ENCODE measurements at places on chromosomes 11 and 22.

GRCh38 chr11:86058360-86058759 lies 10.5 kb downstream of the PICALM start:
- no peak overlapping the region for H3K27ac ChIP-seq
- DNase-seq = no peak
- peaks cover 80% of the 10 kb centered on the region for H3K4me1 ChIP-seq
- H3K4me3 ChIP-seq = no peak overlapping the region

DNA sequence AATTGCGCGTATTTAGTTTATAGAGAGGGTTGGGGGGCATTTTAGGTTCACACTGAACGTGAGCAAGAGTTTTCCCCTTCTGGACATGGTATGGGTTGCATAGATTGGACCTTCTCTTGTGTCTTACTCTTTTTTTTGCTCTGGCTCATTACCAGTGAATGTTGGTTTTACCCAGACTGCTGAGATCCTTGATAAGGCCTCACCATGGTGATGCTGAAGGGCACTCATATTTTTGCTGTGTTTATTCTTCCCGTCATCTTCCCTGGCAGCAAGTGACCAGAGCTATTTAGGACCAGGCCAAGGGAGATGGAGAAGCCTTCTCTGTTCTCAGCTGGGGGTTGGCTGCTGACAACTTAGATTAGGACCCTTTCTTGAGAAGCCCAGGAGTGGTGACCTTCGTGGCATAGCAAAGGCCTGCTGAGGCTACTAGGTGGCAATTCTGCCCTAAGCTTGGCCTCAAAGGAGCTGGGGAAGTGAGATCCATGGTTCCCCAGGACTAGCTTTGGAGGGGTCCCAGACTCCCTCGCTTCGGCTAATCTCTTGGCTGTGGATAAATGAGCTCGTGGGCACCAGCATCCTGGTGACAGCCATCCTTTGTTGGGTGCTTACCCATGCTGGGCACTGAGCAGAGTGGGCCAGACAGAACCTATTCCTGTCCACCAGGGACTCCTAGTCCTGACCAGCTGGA lies 47.3 kb downstream of the GRIK4 start:
- H3K27me3 ChIP-seq = peaks cover 31% of the 10 kb centered on the region
- no peaks in the 10 kb centered on the region for H3K4me1 ChIP-seq
- no peak overlapping the region for H3K4me3 ChIP-seq
- DNase-seq = no peak
- H3K36me3 ChIP-seq = no peaks in the 10 kb centered on the region

- H3K4me3 ChIP-seq = no peak overlapping the region
- no peak overlapping the region for H3K27ac ChIP-seq
- no peaks in the 10 kb centered on the region for H3K4me1 ChIP-seq
- DNase-seq = no peak
- H3K27me3 ChIP-seq = peaks cover 32% of the 10 kb centered on the region
- H3K36me3 ChIP-seq = no peaks in the 10 kb centered on the region
These were observed 67.5 kb upstream of the MS4A8 start for GRCh38 chr11:60631944-60632343.

- H3K4me1 ChIP-seq = no peaks in the 10 kb centered on the region
- H3K36me3 ChIP-seq = no peaks in the 10 kb centered on the region
- H3K4me3 ChIP-seq = no peak overlapping the region
- H3K27me3 ChIP-seq = no peaks in the 10 kb centered on the region
These were observed 21.6 kb downstream of the APOL5 start for GRCh38 chr22:35739076-35739930.

- no peak overlapping the region for H3K4me3 ChIP-seq
- no peaks in the 10 kb centered on the region for H3K4me1 ChIP-seq
- H3K27me3 ChIP-seq = peaks cover 16% of the 10 kb centered on the region
- no peak overlapping the region for H3K27ac ChIP-seq
These were observed 81.0 kb downstream of the CCDC34 start for GRCh38 chr11:27281740-27282590.

GRCh38 chr11:117868815-117869561 lies 7.5 kb downstream of the FXYD6 start:
- peaks cover 4% of the 10 kb centered on the region for H3K4me1 ChIP-seq
- H3K36me3 ChIP-seq = no peaks in the 10 kb centered on the region
- peaks cover 6% of the 10 kb centered on the region for H3K27me3 ChIP-seq
- H3K4me3 ChIP-seq = no peak overlapping the region
- H3K27ac ChIP-seq = no peak overlapping the region

DNA sequence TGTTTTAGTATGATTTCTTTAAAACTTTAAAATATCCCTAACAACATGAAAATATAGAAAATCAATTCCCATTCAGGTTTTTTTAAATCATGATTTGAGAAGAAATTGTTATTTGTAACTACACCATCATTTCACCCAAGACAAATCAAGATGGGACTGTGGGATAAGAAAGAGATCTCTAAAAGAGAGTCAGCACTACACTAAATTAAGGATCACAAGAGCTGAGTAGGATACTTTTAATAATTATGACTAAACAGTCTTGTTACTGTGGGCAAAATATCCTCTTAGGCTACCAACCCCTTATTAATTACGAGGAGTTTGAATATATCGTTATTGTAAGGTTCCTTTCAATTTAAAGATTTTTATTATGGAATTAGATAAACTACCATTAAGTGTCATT lies 3.0 kb downstream of the GAS2 start:
- H3K36me3 ChIP-seq = no peaks in the 10 kb centered on the region
- DNase-seq = no peak
- H3K4me1 ChIP-seq = peaks cover 22% of the 10 kb centered on the region
- H3K4me3 ChIP-seq = no peak overlapping the region
- peaks cover 79% of the 10 kb centered on the region for H3K27me3 ChIP-seq

DNA sequence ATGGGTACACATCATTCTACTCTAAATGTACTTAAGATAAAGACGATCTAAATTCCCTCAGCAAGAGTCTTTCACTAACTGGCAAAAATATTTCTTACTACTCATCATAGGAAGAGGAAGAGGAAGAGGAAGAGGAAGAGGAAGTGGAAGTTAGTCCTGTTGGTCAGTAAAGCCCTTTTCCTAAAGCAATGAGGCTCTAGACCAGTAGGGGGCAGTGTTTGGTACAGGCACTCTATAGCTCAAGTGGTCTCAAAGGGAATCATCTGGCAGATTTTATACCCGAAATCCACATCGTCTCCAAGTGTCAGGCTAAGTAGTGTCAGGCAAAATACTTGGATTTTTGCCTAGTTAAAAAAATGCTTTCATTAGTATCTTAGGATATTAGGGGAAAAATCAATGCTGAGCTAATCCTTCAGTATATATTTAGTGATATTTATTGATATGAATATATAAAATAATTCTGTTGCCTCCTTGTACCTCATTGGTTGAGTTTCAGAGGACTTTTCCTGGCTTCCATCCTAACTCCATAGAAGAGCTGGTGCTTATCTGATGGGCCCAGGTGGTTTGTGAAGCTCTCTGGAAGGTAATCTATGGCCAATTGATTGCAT lies 7.7 kb downstream of the BLID start:
- H3K27ac ChIP-seq = no peak overlapping the region
- H3K36me3 ChIP-seq = no peaks in the 10 kb centered on the region
- no peak for DNase-seq
- no peaks in the 10 kb centered on the region for H3K4me1 ChIP-seq

DNA sequence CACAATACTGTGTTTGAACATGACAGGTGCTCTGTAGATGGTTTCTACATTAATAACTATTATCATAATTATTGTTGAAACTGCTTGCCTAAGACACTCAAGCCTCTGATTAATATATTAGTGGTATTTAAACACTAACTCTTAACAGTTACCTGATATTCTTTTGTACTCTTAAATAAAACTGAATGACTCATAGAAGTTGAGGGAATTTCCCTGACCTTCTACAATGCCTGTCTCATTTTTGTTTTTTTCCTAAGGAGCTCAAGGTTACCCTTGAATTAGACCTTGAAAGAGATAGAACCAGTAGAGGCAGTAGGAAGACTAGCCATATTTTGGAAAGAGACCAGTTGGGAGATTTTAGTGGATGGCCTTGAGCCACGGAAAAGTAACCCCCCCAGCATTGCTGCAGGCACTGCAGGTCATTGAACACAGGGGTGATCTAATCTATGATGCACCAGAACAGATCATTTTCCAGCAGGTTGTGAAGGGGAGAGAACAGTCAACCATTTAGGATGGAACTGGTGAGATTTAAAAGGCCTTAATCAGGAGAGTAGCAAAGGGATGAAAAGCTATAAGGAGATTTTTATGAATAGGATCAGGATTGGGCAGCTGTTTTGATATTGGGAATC lies 148.3 kb downstream of the PGR start:
- no peaks in the 10 kb centered on the region for H3K4me1 ChIP-seq
- H3K36me3 ChIP-seq = no peaks in the 10 kb centered on the region
- no peaks in the 10 kb centered on the region for H3K27me3 ChIP-seq

DNA sequence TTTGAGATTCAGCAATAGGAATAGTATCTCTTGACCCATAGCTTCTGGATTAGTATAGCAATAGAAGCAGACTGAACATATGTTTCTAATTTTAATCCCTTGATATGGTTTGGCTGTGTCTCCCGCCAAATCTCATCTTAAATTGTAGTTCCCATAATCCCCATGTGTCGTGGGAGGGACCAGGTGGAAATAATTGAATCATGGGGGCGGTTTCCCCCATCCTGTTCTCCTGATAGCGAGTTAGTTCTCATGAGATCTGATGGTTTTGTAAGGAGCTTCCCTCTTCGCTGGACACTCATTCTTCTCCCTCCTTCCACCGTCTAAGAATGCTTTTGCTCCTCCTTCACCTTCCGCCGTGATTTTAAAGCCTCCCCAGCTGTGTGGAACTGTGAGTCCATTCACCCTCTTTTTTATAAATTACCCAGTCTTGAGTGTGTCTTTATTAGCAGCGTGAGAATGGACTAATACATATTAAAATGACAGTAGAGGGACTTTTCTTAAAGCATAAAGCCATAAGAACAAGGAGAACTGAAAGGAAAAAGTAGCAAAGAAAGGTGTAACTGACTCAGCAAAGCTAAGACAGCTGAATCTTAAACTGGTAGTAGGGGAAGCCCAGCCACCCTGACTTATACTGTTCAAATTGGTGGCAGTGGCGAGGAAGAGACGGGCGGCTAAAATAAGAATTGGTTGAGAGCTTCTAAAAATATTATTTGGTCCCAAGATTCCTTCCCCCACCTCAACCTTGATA lies 20.3 kb upstream of the SLN start:
- no peak overlapping the region for H3K27ac ChIP-seq
- no peak for DNase-seq
- no peaks in the 10 kb centered on the region for H3K4me1 ChIP-seq

GRCh38 chr11:129911298-129911697 lies 15.9 kb upstream of the NFRKB start:
- H3K27me3 ChIP-seq = no peaks in the 10 kb centered on the region
- H3K4me1 ChIP-seq = peaks cover 5% of the 10 kb centered on the region
- H3K36me3 ChIP-seq = peaks cover 8% of the 10 kb centered on the region
- peak overlapping the region; percentile 64 for H3K27ac ChIP-seq

- H3K4me1 ChIP-seq = peaks cover 11% of the 10 kb centered on the region
- H3K27me3 ChIP-seq = no peaks in the 10 kb centered on the region
- peaks cover 37% of the 10 kb centered on the region for H3K36me3 ChIP-seq
- no peak overlapping the region for H3K27ac ChIP-seq
- H3K4me3 ChIP-seq = no peak overlapping the region
These were observed 25.3 kb downstream of the PPARA start for GRCh38 chr22:46175631-46176030.

DNA sequence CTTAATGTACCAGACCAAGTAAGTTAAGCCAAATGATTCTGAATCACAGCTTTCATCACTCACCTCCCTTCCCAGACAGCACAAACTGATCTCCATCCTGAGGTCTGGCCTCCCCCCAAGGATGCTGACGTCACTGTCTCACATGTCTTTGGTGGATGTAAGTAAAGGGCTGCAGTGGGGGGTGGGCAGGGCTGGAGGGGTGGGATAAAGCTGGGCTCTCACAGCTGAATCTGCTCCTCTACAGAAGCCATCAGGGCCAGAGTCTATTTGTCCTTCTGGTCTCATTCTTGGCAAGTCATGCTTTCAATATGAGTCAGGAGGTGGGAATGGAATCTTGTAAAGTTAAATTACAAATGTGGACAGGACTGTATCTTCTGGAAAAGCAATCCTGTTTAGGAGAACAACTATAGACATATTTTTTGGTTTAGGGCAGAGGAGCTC lies 32.7 kb downstream of the P4HA3 start:
- peaks cover 3% of the 10 kb centered on the region for H3K27me3 ChIP-seq
- no peak overlapping the region for H3K4me3 ChIP-seq
- DNase-seq = no peak
- no peaks in the 10 kb centered on the region for H3K36me3 ChIP-seq
- no peaks in the 10 kb centered on the region for H3K4me1 ChIP-seq

DNA sequence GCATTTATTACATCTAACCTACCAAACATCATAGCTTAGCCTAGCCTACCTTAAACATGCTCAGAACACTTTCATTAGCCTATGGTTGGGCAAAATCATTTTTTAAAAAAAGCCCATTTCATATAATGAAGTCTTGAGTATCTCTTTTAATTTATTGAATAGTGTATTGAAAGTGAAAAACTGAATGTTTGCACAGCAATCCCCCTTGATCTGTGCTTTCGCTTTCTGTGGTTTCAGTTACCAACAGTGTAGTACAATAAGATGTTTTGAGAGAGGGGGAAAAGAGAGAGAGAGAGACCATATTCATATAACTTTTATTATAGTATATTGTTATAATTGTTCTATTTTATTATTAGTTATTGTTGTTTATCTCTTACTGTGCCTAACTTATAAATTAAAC lies 8.4 kb upstream of the MAP6 start:
- H3K4me3 ChIP-seq = no peak overlapping the region
- no peak overlapping the region for H3K27ac ChIP-seq
- no peaks in the 10 kb centered on the region for H3K36me3 ChIP-seq
- DNase-seq = no peak
- H3K27me3 ChIP-seq = peaks cover 33% of the 10 kb centered on the region

DNA sequence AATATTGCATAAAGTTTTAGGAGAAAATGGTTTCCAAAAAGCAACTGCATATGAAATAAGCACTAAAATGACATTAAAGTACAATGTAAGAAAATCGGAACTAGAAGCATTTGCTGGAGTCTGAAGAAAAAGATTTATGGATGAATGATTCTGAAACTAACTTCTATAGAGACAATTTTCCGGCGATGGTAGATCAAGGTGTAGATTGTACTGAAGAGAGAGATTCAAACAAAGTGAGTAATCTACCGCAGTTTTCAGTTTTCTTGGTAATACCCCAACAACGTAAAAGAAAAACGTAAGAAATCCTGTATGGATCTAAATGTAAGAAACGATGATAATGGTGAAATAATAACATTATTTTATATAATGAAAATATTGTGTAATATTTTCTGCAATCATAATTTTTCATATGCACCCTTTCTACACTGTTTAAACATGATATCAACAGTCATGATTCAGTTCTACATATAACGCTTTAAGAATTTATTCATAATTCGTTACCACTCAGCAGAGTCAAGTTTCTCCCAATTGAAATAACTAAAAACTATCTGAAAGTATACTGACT lies 1.8 kb upstream of the CDPF1 start:
- peak overlapping the region; percentile 83 for H3K4me3 ChIP-seq
- peaks cover 20% of the 10 kb centered on the region for H3K36me3 ChIP-seq
- no peaks in the 10 kb centered on the region for H3K27me3 ChIP-seq
- DNase-seq = no peak
- H3K4me1 ChIP-seq = peaks cover 28% of the 10 kb centered on the region

- peaks cover 16% of the 10 kb centered on the region for H3K27me3 ChIP-seq
- DNase-seq = no peak
- H3K36me3 ChIP-seq = no peaks in the 10 kb centered on the region
These were observed 35.0 kb downstream of the PDGFB start for GRCh38 chr22:39209756-39210155.

- peak overlapping the region; percentile 65 for H3K27ac ChIP-seq
- H3K4me1 ChIP-seq = peaks cover 7% of the 10 kb centered on the region
- no peaks in the 10 kb centered on the region for H3K36me3 ChIP-seq
- DNase-seq = no peak
These were observed 6.8 kb upstream of the PLAAT3 start for GRCh38 chr11:63621071-63621470.

Measured in activated naive CD8-positive, alpha-beta T cell treated with anti-CD3 and anti-CD28 coated beads for 36 hours (primary cell).